CD8-positive, alpha-beta memory T cell (primary cell): ENCODE measurements at places on chromosomes 1 and 21. TPM values are rescaled to one million over a fixed set of nuclear protein-coding genes. Genes with fewer than 3 reads are reported as not detected.

Gene PWP2
- total RNA-seq, result 10.4 TPM

Gene PLA2G4A
- 1.5 TPM for total RNA-seq

Gene DYNLT4
- total RNA-seq, result 0.31 TPM

Gene MPL
- not detected for total RNA-seq

Gene TIAM1
- 37.3 TPM for total RNA-seq

Gene F13B
- not detected for total RNA-seq

Gene OR2T35
- not detected for total RNA-seq

Gene ENAH
- total RNA-seq, result 0.53 TPM
